Fibroblast of skin of abdomen (primary cell): ENCODE measurements at places on chromosomes 3 and 15.

DNA sequence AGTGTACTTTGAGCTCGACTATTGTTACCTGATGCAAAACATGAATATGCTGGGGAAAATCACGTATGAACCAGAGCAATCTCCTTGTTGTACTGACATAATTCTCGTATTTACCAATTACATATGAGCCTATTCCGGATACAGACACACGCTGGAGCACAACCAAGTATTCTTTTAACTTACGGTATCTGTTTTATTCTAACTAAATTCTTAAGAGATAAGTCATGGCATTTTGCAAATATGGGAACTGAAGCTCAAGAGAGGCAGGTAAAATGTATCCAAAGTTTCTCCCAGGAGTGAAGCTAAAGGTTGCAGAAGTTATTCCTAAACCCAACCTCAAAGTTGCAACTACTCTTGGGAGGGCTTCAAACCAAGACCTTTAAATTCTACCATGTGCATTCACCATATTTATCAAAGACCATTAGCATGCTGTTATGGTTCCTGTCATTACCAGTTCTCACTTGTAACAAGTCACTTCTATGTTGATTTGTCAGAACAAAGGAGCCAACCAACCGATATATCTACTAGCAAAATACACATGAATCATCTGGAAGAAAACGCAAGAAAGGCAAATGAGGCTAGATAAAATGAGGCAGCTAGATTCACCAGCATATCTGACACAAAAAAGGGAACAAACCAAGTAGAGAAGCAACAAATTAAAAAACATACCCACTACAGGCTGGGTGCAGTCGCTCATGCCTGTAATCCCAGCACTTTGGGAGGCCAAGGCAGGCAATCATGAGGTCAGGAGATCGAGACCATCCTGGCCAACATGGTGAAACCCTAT lies 17.8 kb downstream of the TBL1XR1 start:
- DNase-seq: no peak

DNA sequence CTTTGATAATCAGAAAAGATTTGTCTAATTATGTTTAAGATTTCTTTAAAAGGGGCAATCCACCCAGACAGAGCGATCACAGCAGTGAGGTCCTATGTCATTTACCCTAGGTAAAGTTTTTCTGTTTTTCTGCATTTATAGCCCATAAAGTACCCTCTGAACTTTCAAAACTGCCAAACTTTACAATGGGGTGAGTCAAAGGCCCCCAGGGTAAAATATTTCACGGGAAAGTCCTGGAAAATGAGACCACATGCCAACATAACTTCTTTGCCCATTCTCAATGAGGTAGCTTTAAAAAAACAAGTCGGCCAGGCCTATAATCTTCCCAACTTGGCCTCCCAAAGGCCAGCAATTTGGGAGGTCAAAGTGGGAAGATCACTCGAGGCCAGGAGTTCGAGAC lies 53.0 kb downstream of the SUCLG2 start:
- DNase-seq: no peak

DNA sequence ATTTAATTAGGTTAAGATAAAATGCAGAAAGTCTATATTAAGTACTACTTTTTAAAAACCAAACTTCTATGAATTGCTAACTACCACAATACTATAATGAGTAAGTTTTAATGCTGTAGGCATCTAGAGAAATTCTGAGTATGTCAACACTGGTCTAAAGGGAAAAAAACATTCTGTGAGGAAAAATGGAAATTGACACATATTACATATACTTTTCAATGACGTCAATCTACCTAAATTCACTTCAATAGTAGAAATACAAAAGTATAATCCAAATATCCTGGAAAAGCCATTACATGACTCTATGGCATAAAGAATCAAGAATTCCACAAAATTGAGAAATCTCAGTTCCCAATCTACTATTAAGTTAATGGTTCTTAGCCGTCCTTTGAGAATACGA lies 2.2 kb downstream of the SECISBP2L start:
- DNase-seq: no peak

GRCh38 chr3:130470126-130470525 lies 46.9 kb upstream of the COL6A6 start:
- peak; percentile 18 for DNase-seq

DNA sequence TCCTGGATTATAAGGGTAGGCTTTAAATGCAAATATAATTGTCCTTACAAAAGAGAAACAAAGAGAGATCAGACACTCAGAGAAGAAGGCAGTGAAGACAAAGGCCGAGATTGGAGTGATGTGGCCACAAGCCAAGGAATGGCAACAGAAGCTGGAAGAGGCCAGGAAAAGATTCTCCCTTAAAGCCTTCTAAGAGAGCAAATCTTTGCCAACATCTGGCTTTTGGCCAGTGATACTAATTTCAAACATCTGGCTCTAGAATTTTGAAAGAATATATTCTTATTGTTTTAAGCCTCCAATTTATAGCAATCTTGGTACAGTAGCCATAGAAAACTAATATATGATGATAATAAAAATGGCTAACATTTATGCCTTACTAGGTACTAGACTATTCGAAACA lies 615.8 kb upstream of the ZNF385D start:
- no peak for DNase-seq

DNA sequence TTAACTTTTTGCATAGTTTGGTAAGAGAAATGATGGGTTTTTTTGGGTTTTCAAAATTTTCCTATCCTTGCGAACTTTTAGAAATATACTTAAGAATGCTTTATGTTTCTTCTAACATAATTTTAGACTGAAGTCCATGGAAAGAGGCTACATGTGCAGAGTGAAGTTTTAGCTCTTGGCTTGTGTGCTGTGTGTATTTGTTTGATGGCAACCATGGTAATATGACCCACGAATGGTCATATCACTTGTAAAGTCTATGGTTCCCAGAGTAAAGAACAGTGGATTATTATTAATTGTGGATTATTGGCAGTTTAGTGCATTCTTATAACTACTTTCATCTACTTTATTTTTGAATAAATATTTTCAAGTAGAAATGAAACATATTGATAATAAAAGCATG lies 124.0 kb upstream of the GOLGA6L4 start:
- no peak for DNase-seq
